ENCODE measurements at places on chromosomes 11 and 22.
A peak's percentile ranks its signal among the peaks of the same experiment; 100 is the strongest.

GRCh38 chr11:2716376-2717095, 16.7 kb upstream of the KCNQ1OT1 start:
- DNase-seq = no peak

GRCh38 chr11:44601471-44602370, 36.3 kb downstream of the CD82 start:
- DNase-seq = no peak

- no peak for DNase-seq
Measured at GRCh38 chr11:124892146-124892545, 5.5 kb downstream of the ROBO4 start.

- DNase-seq = no peak
Measured at GRCh38 chr11:17646451-17647145, 72.8 kb upstream of the MYOD1 start.

DNA sequence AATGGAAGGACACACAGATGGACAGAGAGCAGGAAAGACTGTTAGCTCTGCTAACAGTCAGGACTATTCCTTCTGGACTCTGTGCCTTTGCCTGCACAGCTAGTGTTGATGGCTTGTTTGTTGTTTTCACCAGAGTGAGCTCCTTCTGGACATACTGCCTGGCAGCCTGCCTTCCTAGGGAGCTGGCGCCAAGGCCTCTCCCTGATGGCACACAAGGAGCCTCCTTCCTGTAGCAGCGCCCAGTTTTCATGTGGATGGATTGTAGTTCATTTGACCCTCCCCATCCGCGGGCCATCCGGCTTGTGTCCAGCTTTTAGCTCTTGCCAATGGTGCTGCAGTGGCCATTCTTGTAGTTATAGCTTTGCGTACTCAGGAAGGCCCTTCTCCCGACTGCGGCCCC, 16.6 kb upstream of the BCR start:
- DNase-seq = no peak

DNA sequence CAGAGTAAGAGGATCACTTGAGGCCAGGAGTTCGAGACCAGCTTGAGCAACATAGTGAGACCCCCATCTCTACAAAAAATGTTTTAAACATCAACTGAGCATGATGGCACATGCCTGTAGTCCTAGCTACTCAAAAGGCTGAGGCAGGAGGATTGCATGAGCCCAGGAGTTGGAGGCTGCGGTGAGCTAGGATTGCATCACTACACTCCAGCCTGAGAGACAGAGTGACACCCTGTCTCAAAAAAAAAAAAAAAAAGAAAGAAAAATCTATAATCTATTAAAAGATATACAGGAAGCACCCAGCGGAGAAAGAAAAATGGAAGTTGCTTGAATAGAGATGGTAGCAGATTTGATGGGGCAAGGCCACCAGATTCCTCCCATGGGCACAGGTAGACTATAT, 61.8 kb downstream of the FAM83F start:
- no peak for DNase-seq

- no peak for DNase-seq
Measured at GRCh38 chr11:63763496-63764339, 4.9 kb downstream of the ZFTA start.

GRCh38 chr22:18068381-18068988, 9.3 kb upstream of the PEX26 start:
- no peak for DNase-seq

GRCh38 chr11:61691380-61692156, 11.4 kb downstream of the DAGLA start:
- DNase-seq = no peak

- no peak for DNase-seq
Measured at GRCh38 chr11:77411137-77411707, 62.7 kb downstream of the PAK1 start.

- DNase-seq = no peak
Measured at GRCh38 chr11:72657411-72658100, 16.7 kb downstream of the PDE2A start.

DNA sequence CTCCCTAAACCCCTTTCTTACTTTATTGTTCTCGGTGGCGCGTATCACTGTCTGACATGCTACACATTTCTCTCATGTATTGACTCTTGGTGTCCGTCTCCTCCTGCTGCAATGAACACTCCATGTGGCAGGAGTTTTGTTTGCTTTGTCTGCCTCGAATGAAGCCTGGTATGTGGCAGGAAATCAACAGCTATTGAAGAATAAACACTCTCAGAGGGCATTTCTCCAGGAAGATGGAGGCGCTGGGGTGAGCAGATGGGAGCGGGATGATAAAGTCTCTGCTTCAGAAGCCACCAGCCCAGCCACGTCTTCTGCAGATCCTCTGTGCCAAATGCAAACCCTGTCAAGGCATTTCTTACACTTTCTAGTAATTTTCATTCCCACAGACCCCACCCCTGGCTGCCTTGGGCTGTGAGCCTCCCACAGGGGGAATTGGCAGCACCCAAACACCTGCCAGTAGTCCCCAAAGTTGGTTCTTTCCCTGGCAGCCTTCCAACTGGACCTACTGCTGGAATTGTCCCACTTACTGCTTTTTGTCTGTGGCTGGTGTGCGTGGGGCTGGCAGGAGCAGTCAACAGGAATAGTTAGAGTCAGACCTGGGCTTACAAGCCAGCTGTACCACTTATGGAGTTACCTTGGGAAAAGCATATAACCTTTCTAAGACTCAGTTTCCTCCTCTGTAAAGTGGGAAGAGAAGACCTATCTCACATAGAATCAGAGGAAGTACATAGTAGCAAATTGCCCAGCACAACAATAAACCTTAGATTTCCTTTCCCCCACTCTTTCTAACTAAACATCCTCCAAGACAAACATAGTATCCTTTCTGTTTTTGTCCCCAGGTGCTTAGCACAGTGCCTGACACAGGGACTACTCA, 13.3 kb upstream of the IL10RA start:
- peak; percentile 44 for DNase-seq

- no peak for DNase-seq
Measured at GRCh38 chr11:131038597-131038996, 122.3 kb upstream of the SNX19 start.

DNA sequence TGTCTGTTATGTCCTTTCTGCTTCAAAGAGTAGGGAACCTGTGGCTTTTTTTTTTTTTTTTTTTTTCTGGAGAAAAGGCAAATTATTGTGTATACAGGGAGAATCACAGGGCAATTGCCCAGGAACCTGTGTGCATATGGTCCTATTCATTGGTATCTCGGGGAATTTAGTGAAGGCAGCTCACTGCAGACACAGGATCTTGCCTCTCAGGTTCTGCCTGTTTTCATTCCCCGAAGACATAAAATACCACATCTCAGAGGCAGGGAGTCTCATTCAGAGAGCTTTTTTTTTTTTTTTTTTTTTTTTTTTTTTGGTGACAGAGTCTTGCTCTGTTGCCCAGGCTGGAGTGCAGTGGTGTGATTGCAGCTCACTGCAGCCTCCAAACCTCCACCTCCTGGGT, 88.3 kb downstream of the OSBP2 start:
- DNase-seq = no peak

DNA sequence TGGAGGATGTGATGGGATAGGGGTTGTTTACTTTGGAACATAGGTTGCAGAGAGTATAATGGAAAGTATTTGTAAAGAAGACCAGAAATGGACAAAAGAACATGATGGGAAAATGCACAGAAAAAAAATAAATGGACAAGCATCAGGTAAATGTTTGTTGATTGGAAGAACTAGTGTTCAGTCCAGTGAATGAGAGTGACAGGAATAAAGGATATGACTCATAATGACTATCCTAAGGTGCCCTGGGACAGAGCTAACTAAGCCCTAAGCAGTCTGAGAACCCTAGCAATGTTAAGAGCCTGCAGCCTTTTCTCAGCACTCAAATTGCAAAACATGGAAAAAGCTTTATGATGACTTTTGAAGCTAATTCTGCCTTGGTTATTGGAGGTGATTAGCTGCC, 732.8 kb upstream of the ANO5 start:
- DNase-seq = no peak

GRCh38 chr11:66693356-66694055, 15.8 kb upstream of the RBM4B start:
- no peak for DNase-seq

GRCh38 chr11:66015454-66015881, 3.7 kb downstream of the CST6 start:
- DNase-seq = no peak

DNA sequence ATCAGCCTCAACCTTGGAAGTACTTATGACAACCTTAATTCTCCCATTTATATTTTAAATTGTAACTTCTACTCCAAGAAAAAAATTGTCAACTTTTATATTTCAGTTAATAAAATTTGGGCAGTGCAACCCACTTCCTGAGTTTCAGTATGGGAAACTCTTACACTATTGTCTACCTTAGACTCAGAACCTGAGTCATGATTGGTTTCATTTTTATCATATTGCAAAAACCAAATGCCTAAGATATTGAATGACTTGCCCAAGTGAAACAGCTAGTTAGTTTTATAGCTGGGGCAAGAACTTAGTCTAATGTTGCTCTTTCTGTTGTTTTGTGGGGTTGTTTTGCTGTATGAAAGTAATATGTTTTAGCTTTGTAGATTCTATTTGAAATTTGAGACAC, 334.0 kb upstream of the ARHGAP42 start:
- DNase-seq = no peak

GRCh38 chr22:22045571-22046335, 63.2 kb upstream of the TOP3B start:
- DNase-seq = no peak

GRCh38 chr11:1460986-1461825, 25.4 kb downstream of the MOB2 start:
- DNase-seq = no peak
